A549 (cell line): ENCODE measurements at places on chromosomes 7 and 10.

DNA sequence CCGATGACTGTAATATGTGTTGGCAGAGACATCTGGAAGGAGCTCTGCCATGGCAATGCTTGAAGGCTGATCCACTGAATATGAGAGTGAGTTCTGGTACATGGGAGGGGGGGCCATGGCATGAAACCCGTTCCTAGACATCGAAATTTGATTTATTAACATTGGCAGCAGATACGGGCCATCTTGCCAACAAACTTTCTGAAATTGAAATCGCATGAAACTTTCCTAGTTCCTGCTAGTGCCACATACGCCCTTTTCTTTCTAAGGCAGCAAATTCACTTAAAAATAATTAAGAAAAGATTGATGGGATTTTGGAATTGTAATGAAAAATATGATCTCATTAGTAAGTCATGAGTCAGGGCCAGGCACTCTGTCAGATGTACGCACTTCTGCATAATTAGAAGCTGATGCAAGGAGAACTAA lies 91.8 kb upstream of the KMT2C start:
- no peak for DNase-seq

GRCh38 chr7:81075150-81075549 lies 156.3 kb upstream of the SEMA3C start:
- DNase-seq: no peak

GRCh38 chr7:47525066-47525623 lies 56.8 kb downstream of the TNS3 start:
- no peak for DNase-seq

DNA sequence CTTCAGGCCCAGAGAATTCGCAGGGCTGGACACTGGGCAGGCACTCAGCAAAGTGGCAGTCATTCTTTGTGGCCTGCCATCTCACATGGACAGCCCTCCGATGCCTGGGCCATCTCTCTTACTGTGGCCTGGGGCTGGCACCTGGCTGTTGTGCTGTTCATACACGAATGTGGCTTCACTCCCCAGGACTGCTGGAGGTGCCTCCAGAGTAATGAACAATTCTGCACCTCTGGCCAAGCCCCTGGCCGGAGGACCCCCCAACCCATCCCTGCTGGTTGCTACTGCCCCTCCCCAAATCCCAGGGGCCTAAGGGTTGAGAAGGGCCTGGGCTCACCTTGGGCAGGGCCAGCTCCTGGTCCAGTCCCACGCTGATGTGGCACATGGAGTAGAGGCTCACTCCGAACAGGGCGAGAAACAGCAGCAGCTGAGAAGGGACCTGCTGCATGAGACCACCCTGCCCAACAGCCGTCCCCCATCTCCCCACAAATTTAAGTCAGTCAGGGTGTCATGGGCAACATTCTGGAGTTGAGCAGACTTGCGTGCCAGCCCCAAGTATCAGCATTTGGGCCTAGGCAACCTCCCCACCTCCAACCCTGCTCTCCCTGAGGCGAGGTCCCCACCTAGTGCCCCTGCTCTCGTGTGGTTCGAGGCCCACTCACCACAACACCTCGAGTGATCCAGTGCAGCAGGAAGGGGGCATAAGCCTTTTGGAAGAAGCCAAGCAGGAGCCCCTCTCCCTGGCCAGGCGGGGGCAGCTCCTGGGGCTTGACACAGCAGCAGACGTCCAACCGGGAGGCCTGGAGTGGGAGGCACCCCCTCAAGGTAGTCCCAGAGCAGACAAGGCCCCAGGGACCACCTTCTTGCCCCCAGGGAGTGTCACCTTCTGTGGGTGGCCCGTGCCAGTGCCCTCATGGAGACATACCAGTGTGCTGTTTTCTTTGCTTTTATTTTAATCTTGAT lies 9.4 kb downstream of the NPC1L1 start:
- no peak for DNase-seq

- no peak for DNase-seq
Observed at GRCh38 chr10:72605122-72605521, 20.8 kb downstream of the MICU1 start.

- no peak for DNase-seq
Observed at GRCh38 chr10:99555825-99556523, 23.2 kb downstream of the NKX2-3 start.
